ENCODE measurements at places on chromosomes 2 and 18.
A peak's percentile ranks its signal among the peaks of the same experiment; 100 is the strongest.

GRCh38 chr2:192011196-192011595 is 164.3 kb upstream of the CAVIN2 start:
- DNase-seq = no peak

DNA sequence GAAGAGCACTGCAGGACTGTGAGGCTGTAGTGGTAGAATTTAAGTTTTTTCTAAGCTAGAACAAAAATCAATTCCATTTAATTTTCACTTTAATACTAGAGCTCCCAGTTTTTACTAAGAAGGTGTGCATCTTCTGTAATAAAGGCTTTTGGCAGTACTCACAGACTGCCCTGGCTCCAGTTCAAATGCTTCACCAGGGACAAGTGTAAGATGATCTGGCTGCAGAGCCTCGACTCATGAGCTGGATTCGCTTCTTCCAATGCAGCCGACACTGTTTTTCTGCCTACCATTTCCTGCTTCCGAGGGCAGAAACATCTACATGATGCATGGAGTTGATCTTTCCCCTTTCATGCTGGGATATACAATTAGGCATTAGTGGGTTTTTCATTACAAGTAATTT is 87.0 kb downstream of the FARSB start:
- no peak for DNase-seq

- no peak for DNase-seq
Measured at GRCh38 chr2:239348563-239349452, 52.0 kb downstream of the HDAC4 start.

- peak; percentile 86 for DNase-seq
Measured at GRCh38 chr2:169528271-169528701, 18.8 kb downstream of the KLHL41 start.

- DNase-seq = peak; percentile 66
Measured at GRCh38 chr2:217650716-217651360, 352.0 kb downstream of the TNS1 start.

GRCh38 chr18:10660179-10660884 is 134.5 kb downstream of the NAPG start:
- no peak for DNase-seq

- DNase-seq = no peak
Measured at GRCh38 chr2:27738349-27739057, 33.0 kb upstream of the MRPL33 start.

GRCh38 chr2:85682378-85682777 is 11.8 kb upstream of the GNLY start:
- DNase-seq = no peak

- DNase-seq = peak; percentile 34
Measured at GRCh38 chr2:112626604-112627059, 19.1 kb upstream of the SLC20A1 start.

DNA sequence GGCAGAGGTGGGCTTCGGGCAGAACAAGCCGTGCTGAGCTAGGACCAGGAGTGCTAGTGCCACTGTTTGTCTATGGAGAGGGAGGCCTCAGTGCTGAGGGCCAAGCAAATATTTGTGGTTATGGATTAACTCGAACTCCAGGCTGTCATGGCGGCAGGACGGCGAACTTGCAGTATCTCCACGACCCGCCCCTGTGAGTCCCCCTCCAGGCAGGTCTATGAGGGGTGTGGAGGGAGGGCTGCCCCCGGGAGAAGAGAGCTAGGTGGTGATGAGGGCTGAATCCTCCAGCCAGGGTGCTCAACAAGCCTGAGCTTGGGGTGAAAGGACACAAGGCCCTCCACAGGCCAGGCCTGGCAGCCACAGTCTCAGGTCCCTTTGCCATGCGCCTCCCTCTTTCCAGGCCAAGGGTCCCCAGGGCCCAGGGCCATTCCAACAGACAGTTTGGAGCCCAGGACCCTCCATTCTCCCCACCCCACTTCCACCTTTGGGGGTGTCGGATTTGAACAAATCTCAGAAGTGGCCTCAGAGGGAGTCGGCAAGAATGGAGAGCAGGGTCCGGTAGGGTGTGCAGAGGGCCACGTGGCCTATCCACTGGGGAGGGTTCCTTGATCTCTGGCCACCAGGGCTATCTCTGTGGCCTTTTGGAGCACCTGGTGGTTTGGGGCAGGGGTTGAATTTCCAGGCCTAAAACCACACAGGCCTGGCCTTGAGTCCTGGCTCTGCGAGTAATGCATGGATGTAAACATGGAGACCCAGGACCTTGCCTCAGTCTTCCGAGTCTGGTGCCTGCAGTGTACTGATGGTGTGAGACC is at the start of gene PROC:
TSS of gene PROC (plus strand) at position 128 of the 812 bp plus-strand sequence. CDS start 1,516 bp downstream, outside the sequence.
- DNase-seq = no peak

GRCh38 chr2:25537526-25537925 is 135.9 kb downstream of the DTNB start:
- DNase-seq = no peak

- no peak for DNase-seq
Measured at GRCh38 chr2:231646476-231646875, 53.8 kb downstream of the TEX44 start.

GRCh38 chr2:231172025-231172424 is 26.4 kb upstream of the ARMC9 start:
- DNase-seq = no peak

- no peak for DNase-seq
Measured at GRCh38 chr2:224971214-224971613, 71.1 kb downstream of the DOCK10 start.

DNA sequence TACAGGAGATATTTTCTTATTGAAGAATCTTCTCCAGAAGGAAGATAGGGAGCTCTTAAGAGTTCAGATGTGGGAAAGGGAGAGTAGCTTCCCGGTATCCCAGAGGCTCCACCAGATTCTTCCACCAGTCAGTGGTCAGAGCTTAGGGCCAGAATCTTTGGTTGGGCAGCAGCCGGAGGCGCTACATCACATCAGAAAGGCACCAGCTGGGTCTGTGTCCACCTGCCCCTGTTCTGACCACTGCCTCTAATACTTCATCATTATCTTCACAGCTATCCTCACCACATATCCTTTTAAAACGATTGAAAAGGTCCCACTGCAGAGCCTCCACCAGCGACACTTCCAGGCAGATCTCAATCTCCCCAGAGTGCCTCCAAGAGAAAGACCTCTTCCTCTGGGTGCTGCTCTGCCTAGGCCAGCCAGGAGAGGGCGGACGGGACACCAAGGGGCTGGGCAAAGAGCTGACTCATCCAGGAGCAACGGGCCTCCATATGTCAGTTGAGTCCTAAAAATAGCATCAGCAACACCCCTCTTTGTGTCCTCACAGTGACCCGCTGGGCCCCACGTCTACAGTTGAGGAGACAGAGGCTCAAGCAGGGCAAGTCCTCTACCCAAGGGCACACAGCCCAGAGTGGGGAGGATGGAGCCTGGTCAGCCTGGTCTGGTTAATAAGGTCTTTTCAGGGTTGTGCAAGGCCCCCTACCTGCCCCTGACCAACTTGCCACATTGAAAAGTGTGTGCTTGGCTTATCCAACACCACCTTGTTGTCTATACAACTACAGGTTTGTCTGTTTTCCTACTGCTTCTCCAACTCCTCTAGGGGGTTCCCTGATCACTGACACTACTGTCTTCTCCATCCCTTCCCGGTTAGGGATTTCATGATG is 81.2 kb downstream of the ADD2 start:
- DNase-seq = peak; percentile 75

GRCh38 chr18:50183556-50183955 is 11.4 kb downstream of the MYO5B start:
- DNase-seq = no peak

GRCh38 chr2:2823061-2823753 is 492.1 kb upstream of the MYT1L start:
- no peak for DNase-seq

DNA sequence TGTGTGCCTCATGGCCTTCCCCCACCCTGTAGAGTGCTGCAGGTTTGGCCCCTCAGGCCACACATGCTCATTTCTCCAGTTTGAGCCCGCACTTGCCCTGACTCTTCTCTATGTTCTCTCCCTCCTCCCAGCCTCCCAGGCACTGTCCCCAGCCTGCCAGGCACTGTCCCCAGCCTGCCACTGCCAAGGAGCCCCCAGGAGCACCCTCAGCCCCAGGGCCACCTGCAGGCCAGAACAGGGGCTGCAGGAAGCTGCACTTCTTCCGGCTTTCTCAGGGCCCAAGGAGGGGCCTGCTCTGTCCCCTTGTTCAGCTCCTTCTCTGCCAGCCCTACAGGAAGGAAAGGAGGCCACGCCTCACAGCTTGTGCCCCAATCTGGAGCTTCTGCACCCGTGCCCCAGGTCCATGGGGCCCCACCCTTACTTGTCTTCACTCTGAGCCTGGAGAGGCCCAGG is 31.6 kb downstream of the CYP26B1 start:
- peak; percentile 43 for DNase-seq

DNA sequence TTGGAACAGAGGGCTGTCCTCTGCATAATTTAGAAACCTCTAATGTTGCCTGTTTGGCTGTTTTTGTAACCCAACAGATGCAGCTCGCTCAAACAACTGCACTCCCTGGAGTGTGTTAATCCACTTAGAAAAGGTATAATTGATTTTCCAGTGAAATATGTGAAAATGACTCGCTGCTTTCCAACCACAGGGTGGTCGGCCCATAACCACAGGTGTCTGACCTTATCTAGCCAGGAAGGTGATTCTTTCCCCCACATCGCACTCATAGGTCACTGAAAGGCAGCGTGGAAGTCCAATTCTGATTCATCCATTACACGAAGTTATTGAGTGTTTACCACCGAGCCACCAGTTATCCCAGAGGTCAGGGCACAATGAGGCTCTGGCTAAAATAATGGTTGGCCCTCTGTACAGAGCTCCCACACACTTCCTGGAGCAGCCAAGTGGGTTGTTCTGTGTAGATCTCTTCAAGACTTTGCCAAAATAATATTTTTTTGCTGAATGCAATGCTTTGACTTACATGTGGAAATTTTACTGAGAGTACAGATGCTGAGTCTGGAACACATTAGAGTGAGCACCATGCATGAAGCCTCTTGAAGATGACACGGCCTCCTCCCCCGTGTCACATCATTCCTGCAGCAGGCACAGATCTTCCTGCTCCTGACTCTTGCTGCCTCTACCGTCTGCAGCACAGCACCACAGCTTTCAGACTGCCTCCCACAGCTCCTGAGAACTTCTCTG is 396.2 kb downstream of the ZNF516 start:
- DNase-seq = no peak

GRCh38 chr2:20584399-20585358 is 66.2 kb downstream of the HS1BP3 start:
- peak; percentile 77 for DNase-seq

DNA sequence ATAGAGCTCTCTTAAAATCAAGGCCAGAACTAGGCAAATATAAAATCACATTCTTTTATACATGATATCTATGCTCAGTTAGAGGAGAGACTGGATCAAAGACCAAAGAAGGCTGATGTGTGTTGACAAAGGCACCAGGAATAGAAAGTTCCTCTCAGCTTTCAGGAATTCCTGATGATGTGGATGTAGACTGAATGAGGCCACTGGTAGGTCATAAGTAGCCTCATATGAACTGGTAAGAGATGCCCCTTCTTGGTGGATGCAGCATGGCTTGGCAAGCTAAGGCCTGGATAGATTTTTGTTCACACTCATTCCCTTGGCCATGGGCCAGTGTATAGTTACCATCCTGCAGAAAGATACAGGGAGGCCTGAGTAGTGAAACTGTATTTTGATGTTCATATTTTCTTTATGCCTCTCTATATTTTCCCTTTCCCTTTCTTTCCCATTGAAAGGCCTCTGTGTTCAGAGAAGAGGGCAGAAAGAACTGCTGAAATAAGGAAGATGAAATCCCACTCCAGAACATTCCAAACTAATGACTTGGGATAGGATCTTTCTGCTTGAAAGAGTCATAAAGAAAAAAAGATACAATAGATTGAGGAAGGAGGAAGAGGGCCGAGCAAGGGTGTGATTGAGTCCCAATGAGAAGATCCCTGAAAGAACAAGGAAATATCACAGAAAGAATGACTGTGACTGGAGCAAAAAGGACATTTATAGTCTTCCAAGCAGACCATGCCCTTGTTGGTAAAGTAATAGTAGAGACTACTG is 2182.7 kb upstream of the PIK3C3 start:
- DNase-seq = no peak

DNA sequence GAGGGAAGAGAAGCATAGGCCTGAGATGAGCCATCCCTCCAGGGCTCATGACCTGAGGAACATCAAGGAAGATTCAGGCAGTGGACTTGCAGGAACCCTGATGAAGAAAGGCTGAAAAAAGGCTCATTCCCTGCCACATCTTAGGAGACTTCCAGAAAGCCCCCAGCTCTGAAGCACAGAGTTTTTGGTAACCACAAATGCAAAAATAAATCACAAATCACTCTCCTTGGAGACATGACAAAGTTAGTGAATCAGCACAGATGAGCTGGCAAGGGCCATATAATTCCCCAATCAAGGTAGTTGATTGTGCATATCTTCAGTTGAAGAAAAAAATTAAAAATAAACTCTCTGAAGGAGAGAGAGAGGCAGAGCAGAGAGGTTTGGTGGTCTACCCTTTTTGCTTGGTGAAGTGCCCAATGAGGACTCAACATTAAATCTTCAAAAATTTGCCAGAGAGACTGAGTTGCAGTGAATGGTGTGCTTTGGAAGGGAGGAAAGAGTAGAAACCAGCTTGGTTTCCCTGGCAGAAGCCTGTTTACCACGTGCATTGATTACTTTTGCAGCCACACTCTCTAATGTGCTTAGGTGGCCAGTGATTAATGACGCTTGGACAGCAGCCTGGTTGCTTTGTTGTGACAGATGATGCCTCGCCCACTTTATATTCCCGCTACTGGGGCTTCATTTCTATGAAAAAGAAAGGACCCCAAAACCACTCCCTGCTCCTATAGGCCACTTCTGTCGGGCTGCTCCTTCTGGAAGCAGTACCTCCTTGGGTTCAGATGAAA is 257.4 kb upstream of the SLC14A2 start:
- DNase-seq = no peak

- no peak for DNase-seq
Measured at GRCh38 chr2:225693259-225693658, 293.7 kb downstream of the NYAP2 start.
